ENCODE measurements at places on chromosomes 12 and 14. TPM values are rescaled to one million over a fixed set of nuclear protein-coding genes. Genes with fewer than 3 reads are reported as not detected.

Gene NUDT14
- 9.1 TPM for total RNA-seq

Gene PPFIA2
- total RNA-seq, result not detected

Gene CCDC175
- not detected for total RNA-seq

Gene GALNT6
- total RNA-seq, result 12.8 TPM

Gene KCNH5
- not detected for total RNA-seq

Gene LMNTD1
- total RNA-seq, result not detected

Gene SLC7A7
- 0.40 TPM for total RNA-seq

GRCh38 chr14:75877292-75877691, 104.5 kb downstream of the TGFB3 start:
- DNase-seq, result no peak
- peaks cover 21% of the 10 kb centered on the region for H3K4me1 ChIP-seq
- peak overlapping the region; percentile 21 for H3K27ac ChIP-seq
- no peak overlapping the region for H3K4me3 ChIP-seq

- no peak overlapping the region for H3K4me3 ChIP-seq
- peak; percentile 46 for DNase-seq
- peaks cover 14% of the 10 kb centered on the region for H3K4me1 ChIP-seq
- peaks cover 13% of the 10 kb centered on the region for H3K27me3 ChIP-seq
- H3K27ac ChIP-seq, result no peak overlapping the region
Measured at GRCh38 chr12:1919284-1919683, 832 bp upstream of the CACNA2D4 start.

DNA sequence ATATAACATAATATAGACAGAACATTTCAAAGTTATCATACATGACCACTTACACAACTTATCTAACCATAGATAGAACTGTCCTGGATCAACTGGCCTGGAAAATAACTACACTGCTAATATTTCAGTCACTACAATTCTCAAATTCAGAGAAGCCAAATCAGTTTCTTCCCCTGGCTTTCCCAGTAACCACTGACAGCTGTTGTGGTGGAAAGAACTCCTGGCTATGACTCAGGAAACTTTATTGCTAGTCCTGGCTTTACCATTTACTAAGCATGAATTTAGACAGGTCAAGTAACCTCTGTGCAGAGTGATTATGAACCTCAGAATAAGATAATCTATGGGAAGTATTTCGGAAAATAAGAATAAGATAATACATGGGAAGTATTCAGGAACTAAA, 244.9 kb upstream of the DIO2 start:
- no peak overlapping the region for H3K27ac ChIP-seq
- no peaks in the 10 kb centered on the region for H3K4me1 ChIP-seq
- no peaks in the 10 kb centered on the region for H3K36me3 ChIP-seq

GRCh38 chr12:68345763-68346162, 13.6 kb upstream of the MDM1 start:
- no peaks in the 10 kb centered on the region for H3K36me3 ChIP-seq
- H3K4me3 ChIP-seq, result no peak overlapping the region
- peaks cover 9% of the 10 kb centered on the region for H3K4me1 ChIP-seq
- no peak for DNase-seq
- peaks cover 27% of the 10 kb centered on the region for H3K27me3 ChIP-seq

GRCh38 chr12:15636060-15636890, 152.9 kb downstream of the EPS8 start:
- no peak for DNase-seq
- no peak overlapping the region for H3K27ac ChIP-seq
- H3K4me3 ChIP-seq, result no peak overlapping the region

- no peak for DNase-seq
- peaks cover 38% of the 10 kb centered on the region for H3K36me3 ChIP-seq
- H3K27me3 ChIP-seq, result no peaks in the 10 kb centered on the region
- H3K4me3 ChIP-seq, result no peak overlapping the region
Measured at GRCh38 chr12:25106818-25107217, 88.1 kb downstream of the DNAI7 start.

DNA sequence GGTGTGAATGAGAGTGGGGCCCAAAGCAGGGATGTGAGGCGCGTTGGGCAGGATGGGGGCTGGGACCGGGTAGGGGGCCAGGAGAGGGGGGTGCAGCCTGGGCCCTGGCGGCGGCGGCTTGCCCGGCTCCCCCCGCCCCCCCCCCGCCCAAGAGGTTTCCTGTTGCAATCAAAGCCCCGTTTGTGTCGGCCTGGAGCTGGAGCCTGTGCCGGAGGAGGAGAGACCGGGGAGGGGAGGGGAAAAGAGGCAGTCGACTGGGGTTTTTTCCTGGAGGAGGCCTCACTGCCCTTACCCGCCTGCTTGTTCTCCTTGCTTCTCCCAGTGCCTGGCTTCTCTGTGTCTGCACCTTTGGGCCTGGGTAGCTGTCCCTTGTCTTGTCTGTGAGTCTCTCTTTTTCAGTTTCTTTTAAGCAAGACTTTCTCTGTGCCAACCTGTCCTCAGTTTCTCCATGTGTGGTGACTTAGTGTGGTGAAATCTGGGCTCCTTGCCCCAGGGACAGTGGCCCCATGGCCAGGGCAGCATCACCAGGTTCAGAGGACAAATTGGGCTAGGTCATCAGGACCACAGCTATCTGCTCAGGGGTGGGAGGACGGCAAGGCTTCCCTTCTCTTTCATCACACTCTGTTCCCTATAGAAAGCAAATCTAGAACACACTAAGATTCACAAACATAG, 8.5 kb downstream of the RARG start:
- DNase-seq, result peak; percentile 77
- peaks cover 28% of the 10 kb centered on the region for H3K36me3 ChIP-seq
- peak overlapping the region; percentile 78 for H3K4me3 ChIP-seq
- peak overlapping the region; percentile 84 for H3K27ac ChIP-seq
- H3K4me1 ChIP-seq, result peaks cover 68% of the 10 kb centered on the region
- peaks cover 1% of the 10 kb centered on the region for H3K27me3 ChIP-seq

GRCh38 chr12:50725011-50725942, 38.6 kb upstream of the ATF1 start:
- DNase-seq, result no peak
- H3K36me3 ChIP-seq, result peaks cover 54% of the 10 kb centered on the region
- H3K4me3 ChIP-seq, result no peak overlapping the region
- H3K4me1 ChIP-seq, result no peaks in the 10 kb centered on the region
- H3K27ac ChIP-seq, result no peak overlapping the region
- H3K27me3 ChIP-seq, result no peaks in the 10 kb centered on the region

DNA sequence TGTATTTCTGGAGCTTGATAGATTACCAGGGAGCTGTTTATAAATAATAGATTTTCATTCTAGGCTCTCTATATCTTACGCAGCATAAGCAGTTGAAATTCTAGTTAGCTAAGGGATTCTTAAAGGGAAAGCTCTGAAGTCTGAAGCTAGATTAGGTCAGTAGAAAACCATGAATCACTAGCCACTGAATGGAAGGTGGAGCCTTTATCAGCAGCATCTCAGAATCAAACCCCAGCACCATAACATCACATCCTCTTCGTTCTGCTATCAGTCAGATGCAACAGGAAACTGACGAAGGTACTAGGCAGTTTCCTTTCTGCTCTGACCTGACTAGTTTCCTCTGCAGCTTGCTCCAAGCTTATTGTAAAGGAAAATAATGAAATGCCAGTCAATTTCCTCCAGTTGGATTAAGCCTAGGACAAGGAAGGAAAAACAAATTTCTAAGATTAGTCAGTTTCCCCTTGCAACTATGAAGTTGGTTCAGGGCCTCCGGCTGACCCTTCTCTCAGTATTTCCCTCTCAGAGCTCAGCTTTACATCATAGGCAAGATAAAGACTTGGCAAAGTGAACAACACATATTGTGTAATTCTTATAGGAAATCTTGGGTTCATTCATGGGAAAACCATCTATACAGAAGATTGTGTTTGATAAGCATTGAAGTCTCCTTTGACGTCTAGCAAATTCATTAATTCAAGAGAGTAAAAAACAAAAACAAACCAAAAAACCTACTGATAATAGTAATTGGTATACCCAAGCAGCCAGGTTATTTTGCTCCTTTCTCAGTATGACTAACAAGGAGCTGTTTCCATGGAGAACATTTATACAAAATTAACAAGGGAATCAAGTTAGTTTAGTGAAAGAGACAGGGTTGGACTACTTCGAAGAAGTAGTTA, 43.4 kb upstream of the CFAP54 start:
- H3K27me3 ChIP-seq, result no peaks in the 10 kb centered on the region
- H3K27ac ChIP-seq, result peak overlapping the region; percentile 87
- DNase-seq, result peak; percentile 90
- H3K4me3 ChIP-seq, result peak overlapping the region; percentile 70

DNA sequence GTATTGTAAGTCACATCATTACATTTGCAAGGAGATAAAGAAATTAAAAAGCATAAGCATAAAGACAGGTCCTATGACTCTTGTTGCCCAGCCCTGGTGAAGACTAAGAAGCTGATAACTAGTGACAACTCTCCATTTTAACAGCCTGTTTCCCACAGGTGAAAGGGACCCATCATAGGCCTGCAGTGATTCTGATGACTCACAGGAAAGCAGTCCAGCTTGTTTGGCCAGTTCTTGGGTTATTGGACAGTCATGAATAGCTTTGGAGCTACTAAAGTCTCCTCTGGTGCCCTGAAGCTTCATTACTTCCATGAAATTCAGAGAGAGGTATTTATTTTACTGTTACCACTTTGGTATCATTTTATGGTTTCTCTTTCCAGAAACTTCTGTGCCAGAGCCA, 55.5 kb upstream of the DYRK2 start:
- no peaks in the 10 kb centered on the region for H3K36me3 ChIP-seq
- H3K27me3 ChIP-seq, result peaks cover 3% of the 10 kb centered on the region
- H3K27ac ChIP-seq, result peak overlapping the region; percentile 67

GRCh38 chr12:113676547-113676946, 204.9 kb upstream of the LHX5 start:
- H3K4me3 ChIP-seq, result no peak overlapping the region
- DNase-seq, result no peak
- H3K27me3 ChIP-seq, result peaks cover under 1% of the 10 kb centered on the region
- H3K36me3 ChIP-seq, result no peaks in the 10 kb centered on the region

- DNase-seq, result no peak
- peaks cover 58% of the 10 kb centered on the region for H3K4me1 ChIP-seq
- peaks cover 90% of the 10 kb centered on the region for H3K36me3 ChIP-seq
- peak overlapping the region; percentile 91 for H3K27ac ChIP-seq
- H3K27me3 ChIP-seq, result no peaks in the 10 kb centered on the region
- H3K4me3 ChIP-seq, result no peak overlapping the region
Measured at GRCh38 chr12:112989806-112990205, 11.5 kb downstream of the OAS2 start.

GRCh38 chr12:6076346-6076745, 48.1 kb downstream of the VWF start:
- H3K27ac ChIP-seq, result no peak overlapping the region
- peaks cover 43% of the 10 kb centered on the region for H3K27me3 ChIP-seq
- H3K36me3 ChIP-seq, result no peaks in the 10 kb centered on the region
- H3K4me3 ChIP-seq, result no peak overlapping the region

GRCh38 chr12:65055859-65056258, 65.2 kb downstream of the WIF1 start:
- no peaks in the 10 kb centered on the region for H3K36me3 ChIP-seq
- DNase-seq, result no peak
- H3K27me3 ChIP-seq, result peaks cover 3% of the 10 kb centered on the region
- H3K4me3 ChIP-seq, result no peak overlapping the region
- H3K4me1 ChIP-seq, result no peaks in the 10 kb centered on the region
- no peak overlapping the region for H3K27ac ChIP-seq

GRCh38 chr12:112759786-112760185, 31.8 kb upstream of the RPH3A start:
- no peak overlapping the region for H3K4me3 ChIP-seq
- no peaks in the 10 kb centered on the region for H3K36me3 ChIP-seq
- DNase-seq, result no peak
- H3K27me3 ChIP-seq, result no peaks in the 10 kb centered on the region
- no peak overlapping the region for H3K27ac ChIP-seq

- peak overlapping the region; percentile 82 for H3K4me3 ChIP-seq
- H3K27me3 ChIP-seq, result no peaks in the 10 kb centered on the region
- peaks cover 53% of the 10 kb centered on the region for H3K4me1 ChIP-seq
- H3K36me3 ChIP-seq, result peaks cover 31% of the 10 kb centered on the region
- DNase-seq, result peak; percentile 86
Measured at GRCh38 chr12:12715459-12716150, 1.6 kb upstream of the CDKN1B start.

DNA sequence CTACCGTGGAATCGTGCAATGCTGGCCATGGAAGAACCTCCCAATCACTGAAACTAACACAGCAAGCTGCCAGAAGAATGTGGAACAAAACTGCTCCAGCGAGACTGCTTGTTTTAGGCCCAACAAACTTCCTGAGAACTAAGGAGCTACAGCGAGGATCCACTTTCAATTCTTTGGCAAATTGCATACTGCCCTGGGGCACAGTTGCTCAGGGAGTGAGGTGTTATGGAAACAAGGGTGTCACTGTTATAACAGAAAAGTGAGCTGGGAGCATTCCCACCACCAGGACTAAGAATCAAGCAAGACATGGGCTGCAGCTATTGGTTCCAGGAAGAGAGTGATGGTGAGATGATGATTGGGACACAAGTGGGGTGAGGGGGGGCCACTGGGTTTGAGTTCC, 1606.1 kb upstream of the FLRT2 start:
- no peaks in the 10 kb centered on the region for H3K36me3 ChIP-seq
- no peak overlapping the region for H3K27ac ChIP-seq
- DNase-seq, result no peak
- no peaks in the 10 kb centered on the region for H3K27me3 ChIP-seq

- peaks cover 53% of the 10 kb centered on the region for H3K4me1 ChIP-seq
- peak; percentile 88 for DNase-seq
- H3K36me3 ChIP-seq, result peaks cover 32% of the 10 kb centered on the region
Measured at GRCh38 chr12:47361389-47362021, 281.7 kb upstream of the AMIGO2 start.

DNA sequence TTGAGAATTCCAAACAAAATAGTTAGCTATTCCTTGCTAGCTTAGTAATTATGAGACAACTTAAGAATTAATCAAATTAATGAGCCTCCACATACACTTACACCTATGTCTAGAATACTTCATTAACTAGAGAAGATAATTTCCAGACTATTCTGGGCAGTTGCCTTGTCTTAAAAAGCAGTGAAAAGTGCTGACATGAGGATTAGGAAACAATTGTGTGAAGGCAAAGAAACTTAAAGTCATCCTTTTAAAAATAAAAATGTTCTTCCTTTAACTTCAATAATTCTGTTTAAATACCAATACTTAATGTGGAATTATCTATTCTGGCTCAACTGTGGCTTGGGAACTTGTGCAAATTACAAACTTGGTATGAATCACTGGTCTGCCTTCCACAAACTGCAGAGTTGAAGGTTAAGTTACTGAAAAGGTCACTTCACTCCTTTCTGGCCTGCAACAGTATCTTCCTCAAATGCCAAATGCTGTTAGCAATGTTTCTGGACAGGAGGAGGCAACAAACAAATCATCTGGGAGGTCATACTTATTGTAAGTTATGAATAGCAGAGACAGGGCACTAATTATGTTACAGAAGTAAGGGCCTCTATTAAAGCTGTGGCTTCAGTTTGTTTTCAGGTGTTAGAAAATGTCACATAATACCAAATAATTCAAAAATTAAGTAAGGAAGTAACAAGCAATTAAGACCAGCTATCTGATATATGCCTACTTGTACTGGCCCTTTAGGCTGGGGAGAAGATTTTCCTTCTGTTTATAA, 19.2 kb downstream of the PPTC7 start:
- no peaks in the 10 kb centered on the region for H3K27me3 ChIP-seq
- H3K4me3 ChIP-seq, result peak overlapping the region; percentile 44
- peak overlapping the region; percentile 80 for H3K27ac ChIP-seq
- peaks cover 56% of the 10 kb centered on the region for H3K4me1 ChIP-seq

GRCh38 chr12:123576611-123577010, 7.7 kb upstream of the TMED2 start:
- no peak for DNase-seq
- peaks cover 2% of the 10 kb centered on the region for H3K27me3 ChIP-seq
- H3K36me3 ChIP-seq, result no peaks in the 10 kb centered on the region
- H3K27ac ChIP-seq, result no peak overlapping the region
- H3K4me3 ChIP-seq, result no peak overlapping the region

GRCh38 chr12:122873540-122873939, 22.4 kb downstream of the VPS37B start:
- peak overlapping the region; percentile 5 for H3K4me3 ChIP-seq
- H3K36me3 ChIP-seq, result peaks cover 48% of the 10 kb centered on the region
- H3K4me1 ChIP-seq, result peaks cover 62% of the 10 kb centered on the region
- peaks cover 21% of the 10 kb centered on the region for H3K27me3 ChIP-seq
